Stimulated activated CD4-positive, alpha-beta T cell treated with anti-CD3 and anti-CD28 coated beads, Interleukin-1b, Interleukin-23, amount 100 ng/mL, for 48 hours (primary cell): ENCODE measurements at places on chromosomes 13 and 19.

GRCh38 chr13:99988529-99989275, 7.1 kb downstream of the ZIC2 start:
- DNase-seq, result no peak

DNA sequence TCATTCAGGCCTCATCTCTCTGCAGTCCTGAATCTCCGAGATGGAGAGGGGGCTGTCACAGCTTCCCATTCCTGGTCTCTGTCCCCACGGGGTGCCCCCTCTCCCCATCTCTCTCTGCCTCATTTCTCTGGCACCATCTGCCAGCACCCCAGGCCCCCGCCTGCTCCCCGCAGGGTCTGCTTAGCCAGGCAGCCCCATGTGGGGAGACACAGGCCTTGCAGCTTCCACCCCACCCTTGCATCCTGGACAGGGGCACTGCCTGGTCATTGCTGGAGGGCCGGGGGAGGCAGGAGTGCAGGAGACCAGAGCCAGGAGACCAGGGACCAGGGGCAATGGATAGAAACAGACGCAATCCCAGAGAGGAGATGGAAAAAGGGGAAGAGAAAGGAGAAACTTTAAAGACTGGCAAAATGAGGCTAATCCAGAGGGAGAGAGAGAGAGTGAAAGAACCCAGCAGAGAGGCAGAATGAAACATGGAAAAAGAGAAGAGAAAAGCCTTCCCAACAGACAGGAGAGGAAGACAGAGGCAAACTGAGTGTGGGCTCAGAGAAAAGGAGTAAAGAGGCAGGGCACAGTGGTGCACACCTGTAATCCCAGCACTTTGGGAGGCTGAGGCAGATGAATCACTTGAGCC, 8.8 kb upstream of the GIPR start:
- DNase-seq, result no peak

DNA sequence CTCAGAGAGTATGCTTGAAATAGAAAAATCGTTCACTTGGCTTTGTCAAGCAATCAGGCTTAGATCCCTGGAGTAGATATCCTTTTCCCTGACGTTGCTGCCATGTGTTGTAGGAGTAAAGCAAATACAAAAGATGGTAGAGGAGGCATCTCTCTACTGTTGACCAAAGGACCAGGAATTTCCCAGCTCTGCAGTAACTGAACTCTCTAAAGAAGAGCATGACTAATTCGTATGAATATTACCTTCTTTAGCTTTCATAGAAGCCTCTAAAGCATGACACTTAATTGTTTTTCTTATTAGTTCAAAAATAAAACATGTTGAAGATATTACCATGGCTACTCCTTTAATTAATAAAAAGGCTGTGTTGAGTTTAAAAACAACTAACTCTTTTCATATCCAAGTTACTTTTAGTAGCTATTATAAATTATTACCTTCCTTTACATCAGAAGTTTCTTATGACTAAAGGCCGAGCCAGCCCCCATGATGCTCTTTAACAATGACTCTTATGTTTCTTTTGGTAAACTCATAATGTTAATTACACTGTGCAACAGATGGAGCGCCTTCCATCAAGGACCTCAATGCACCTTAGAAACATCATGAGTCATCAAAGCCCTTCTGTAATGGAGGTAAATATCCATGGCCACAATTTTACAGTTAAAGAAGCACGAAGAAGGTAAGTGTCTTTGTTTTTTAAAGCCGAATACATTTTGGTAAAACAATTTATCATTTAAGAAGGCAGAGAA, 352.4 kb downstream of the KLF5 start:
- DNase-seq, result no peak

DNA sequence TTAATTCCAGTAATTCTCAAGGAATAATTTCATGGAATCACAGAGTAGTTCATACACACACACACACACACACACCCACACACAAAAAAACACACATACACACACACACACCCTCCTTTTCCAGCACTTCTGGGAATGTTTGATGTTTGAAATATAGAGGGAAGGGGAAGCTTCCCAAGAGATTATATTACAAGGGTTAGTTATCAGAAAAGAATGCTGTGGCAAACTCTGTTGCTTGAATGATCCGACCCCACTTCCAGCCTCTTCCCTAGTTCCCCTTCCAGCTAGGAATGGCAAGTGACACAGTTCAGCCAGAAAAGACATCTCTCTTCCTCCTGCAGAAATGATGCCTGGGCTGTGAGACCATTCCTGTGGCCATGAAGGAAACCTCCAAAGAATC, 49.9 kb downstream of the KCTD12 start:
- no peak for DNase-seq
